ENCODE measurements at places on chromosomes 7 and 10.

- no peaks in the 10 kb centered on the region for H3K36me3 ChIP-seq
- no peaks in the 10 kb centered on the region for H3K4me1 ChIP-seq
- no peak for DNase-seq
- no peaks in the 10 kb centered on the region for H3K27me3 ChIP-seq
- no peak overlapping the region for H3K27ac ChIP-seq
Observed at GRCh38 chr7:117619681-117620080, 139.9 kb downstream of the CFTR start.

DNA sequence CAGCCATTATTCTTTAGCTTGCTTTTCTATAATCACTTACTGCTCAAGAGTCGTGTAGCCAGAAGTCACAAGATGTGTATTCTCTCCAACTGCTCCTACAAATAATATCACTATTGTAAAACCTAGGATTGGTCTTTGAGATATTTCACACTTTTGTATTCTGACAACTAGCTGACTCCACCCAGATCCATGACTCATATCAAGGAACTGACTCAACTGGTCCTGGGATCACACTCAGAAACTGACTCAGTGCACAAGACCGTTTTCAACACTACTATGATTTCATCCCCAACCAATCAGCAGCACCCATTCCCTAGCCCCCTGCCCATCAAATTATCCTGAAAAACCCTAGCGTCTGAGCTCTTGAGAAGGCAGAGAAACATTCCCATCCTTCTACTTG lies 56.5 kb upstream of the ORC5 start:
- no peak overlapping the region for H3K27ac ChIP-seq
- no peaks in the 10 kb centered on the region for H3K4me1 ChIP-seq
- DNase-seq, result no peak
- H3K4me3 ChIP-seq, result no peak overlapping the region
- H3K27me3 ChIP-seq, result no peaks in the 10 kb centered on the region
- no peaks in the 10 kb centered on the region for H3K36me3 ChIP-seq

DNA sequence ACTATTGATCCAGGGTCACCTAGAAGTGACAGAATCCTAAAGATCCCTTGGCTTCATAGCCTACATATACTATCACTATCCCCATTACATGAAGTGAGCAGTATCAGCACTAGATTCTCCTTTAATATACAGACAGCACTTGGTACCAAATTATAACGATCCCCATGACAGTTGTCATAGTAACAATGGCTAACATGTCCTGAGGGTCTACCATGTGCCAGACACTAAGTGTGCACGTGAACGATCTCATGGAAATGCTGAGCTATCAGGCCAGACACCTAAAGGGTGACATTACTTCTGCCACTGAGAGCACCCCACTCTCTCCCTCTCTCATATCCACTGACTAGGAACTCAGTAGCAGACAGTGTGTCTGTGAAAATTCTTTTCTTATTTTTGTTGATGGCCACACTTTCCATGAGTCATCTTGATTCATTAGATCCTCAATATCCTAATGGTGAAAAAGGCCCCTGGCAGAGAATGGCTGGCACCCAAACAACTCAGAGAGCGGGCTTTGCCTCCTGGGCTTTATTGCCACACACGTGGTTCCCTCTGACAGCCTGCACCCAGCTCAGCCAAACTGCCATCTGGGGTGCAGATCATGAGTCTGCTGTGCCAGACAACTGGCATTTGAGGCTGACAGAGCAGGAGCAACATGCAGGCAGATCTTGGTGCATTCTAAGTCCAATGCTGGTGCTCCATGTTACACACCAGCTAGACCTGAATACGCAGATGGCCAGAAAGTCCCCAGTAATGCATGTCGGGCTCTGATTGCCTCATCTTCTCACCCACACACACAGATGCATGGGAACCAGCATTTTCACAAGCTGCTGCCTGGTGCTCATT lies 176.3 kb downstream of the DGKI start:
- DNase-seq, result peak; percentile 43
- H3K27me3 ChIP-seq, result no peaks in the 10 kb centered on the region
- H3K4me1 ChIP-seq, result no peaks in the 10 kb centered on the region
- no peaks in the 10 kb centered on the region for H3K36me3 ChIP-seq
- no peak overlapping the region for H3K4me3 ChIP-seq

DNA sequence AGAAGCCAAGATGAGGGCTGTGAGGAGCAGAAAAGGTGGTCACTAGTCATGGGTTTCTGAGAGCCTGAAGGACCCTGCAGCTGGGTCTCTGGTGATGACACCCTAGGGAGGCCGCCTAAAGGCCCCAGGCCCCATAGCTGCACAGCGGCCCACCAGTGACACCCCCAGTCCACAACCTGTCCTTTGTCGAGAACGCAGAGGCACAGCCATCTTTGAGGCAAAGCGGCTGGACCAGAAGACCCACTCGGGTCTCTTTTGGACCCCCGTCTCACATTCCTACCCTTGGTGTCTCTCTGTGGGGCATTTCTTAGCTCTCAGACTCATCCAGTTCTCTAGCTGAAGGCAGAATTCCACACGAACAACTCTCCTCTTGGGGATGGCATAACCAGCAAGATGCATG lies 18.8 kb downstream of the JCAD start:
- no peak overlapping the region for H3K27ac ChIP-seq
- no peaks in the 10 kb centered on the region for H3K4me1 ChIP-seq
- no peak overlapping the region for H3K4me3 ChIP-seq
- DNase-seq, result no peak
- H3K27me3 ChIP-seq, result no peaks in the 10 kb centered on the region

GRCh38 chr7:94270772-94271171 lies 123.9 kb upstream of the COL1A2 start:
- no peaks in the 10 kb centered on the region for H3K4me1 ChIP-seq
- no peaks in the 10 kb centered on the region for H3K27me3 ChIP-seq
- no peak overlapping the region for H3K4me3 ChIP-seq
- no peak overlapping the region for H3K27ac ChIP-seq
- no peaks in the 10 kb centered on the region for H3K36me3 ChIP-seq
- no peak for DNase-seq

DNA sequence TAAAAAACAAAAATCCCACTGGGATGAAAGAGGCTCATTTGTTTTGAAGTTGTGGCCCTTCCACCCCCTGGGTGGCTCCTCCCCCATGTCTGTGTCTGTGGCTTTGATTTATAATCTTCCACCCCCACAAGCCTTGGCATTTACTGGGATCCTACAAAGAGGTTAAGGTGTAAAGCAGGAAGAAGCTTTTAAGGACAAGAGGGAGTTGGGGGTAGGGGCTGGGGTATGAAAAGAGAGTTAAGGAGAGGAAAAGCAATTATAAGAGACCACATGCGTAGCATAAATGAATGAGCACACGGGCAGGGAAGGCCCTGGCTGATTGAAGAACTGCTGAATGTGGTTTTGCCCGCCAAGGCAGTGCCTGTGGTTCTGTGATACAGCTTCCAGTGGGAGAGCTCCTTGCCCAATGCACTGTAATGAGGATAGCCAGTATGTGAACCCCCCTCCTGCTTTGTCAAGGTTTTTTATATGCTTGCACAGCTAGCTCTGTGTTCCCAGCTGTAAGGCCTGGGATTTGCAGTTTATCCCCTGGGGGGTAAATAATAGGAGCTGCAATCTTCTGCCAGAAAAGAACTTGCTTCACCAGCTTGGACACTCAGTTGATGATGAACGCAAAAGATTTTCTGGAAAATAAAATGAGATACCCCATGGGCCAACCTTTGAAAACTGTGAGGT lies 34.7 kb upstream of the KMT2E start:
- H3K27ac ChIP-seq, result no peak overlapping the region
- DNase-seq, result no peak
- H3K4me3 ChIP-seq, result no peak overlapping the region
- peaks cover 5% of the 10 kb centered on the region for H3K36me3 ChIP-seq
- no peaks in the 10 kb centered on the region for H3K27me3 ChIP-seq
- peaks cover 13% of the 10 kb centered on the region for H3K4me1 ChIP-seq

- H3K4me1 ChIP-seq, result peaks cover 3% of the 10 kb centered on the region
- DNase-seq, result no peak
- H3K4me3 ChIP-seq, result no peak overlapping the region
Observed at GRCh38 chr7:77362905-77363304, 53.2 kb downstream of the GSAP start.

- H3K27ac ChIP-seq, result no peak overlapping the region
- no peaks in the 10 kb centered on the region for H3K36me3 ChIP-seq
Observed at GRCh38 chr10:124657806-124658205, 86.4 kb downstream of the FAM53B start.

GRCh38 chr10:110504111-110504735 lies 6.5 kb downstream of the DUSP5 start:
- H3K27me3 ChIP-seq, result no peaks in the 10 kb centered on the region
- H3K36me3 ChIP-seq, result peaks cover 42% of the 10 kb centered on the region
- H3K4me1 ChIP-seq, result peaks cover 27% of the 10 kb centered on the region
- H3K27ac ChIP-seq, result no peak overlapping the region
- no peak for DNase-seq

GRCh38 chr10:45421221-45422097 lies 47.4 kb downstream of the ALOX5 start:
- H3K4me3 ChIP-seq, result no peak overlapping the region
- peaks cover 3% of the 10 kb centered on the region for H3K4me1 ChIP-seq
- H3K36me3 ChIP-seq, result no peaks in the 10 kb centered on the region
- H3K27me3 ChIP-seq, result no peaks in the 10 kb centered on the region
- DNase-seq, result no peak

All from trophoblast cell (in vitro differentiated cells and primary cell).